RCC 7860 (cell line): ENCODE measurements at places on chromosomes 5 and 9.

- no peak for DNase-seq
Measured at GRCh38 chr9:96874201-96874785, 20.0 kb upstream of the ZNF782 start.

- DNase-seq = no peak
Measured at GRCh38 chr9:93017621-93018020, 40.9 kb upstream of the SUSD3 start.

DNA sequence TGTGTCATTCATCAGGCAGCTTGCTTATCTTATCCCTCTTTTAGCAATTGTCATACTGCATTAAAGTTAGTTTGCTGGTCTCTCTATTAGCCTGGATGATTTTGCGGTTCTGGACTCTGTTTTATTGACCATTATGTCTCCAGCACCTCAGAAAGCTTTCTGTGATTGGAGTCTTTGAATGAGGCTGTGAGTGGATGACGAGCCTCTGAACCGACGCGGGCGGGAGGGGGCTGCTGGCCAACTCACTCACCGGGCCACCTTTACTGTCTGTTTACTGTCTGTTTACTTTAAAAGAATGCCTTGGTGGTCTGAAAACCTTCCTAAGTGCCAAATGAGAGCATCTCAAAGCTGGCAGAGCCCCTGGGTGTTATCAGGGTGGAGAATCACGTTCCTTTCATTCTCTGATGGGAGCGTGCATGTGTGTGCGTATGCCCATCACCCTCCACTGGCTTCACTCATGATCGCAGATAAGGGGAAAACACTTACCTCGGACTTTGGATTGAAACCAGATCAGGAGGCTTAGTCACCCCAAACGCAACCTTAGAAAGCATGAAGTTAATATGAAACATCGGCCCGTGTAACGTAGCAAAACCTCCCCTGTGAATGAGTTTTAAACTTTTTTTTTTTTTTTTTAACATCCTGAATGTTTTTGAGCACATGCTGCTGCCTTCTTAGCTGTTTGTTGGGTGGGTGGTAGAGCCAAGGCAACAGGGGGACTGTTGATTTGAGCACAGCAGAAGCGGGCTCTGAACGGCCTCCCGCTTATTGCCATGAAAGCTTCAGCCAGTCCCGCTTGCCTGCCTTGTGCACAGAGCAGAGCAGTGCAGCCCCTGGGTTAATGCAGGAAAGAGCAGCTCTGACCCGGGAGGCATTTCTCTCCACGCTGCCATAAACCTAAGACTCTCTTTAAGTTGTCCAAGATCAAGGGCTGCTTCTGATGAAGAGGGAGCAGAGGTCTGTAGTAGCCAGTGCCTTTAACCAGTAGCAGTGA, 173.6 kb downstream of the GADD45G start:
- DNase-seq = no peak

GRCh38 chr5:171745602-171746001, 40.0 kb upstream of the SMIM23 start:
- DNase-seq = no peak

DNA sequence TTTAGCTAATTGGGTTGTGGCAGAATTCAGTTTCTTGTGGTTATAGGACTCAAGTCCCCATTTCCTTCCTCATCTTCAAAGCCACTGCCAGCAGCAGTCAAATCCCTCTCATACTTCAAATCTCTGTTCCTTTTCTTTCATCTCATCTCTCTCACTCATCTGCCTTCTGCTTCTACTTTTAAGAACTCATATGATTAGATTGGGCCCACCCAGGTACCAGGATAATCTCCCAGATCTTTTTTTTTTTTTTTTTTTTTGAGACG, 8.0 kb upstream of the REEP5 start:
- DNase-seq = no peak
